ENCODE measurements at places on chromosomes 3 and 15. TPM values are rescaled to one million over a fixed set of nuclear protein-coding genes. Genes with fewer than 3 reads are reported as not detected.

Gene C2CD4A
- polyA plus RNA-seq, result 0.22 TPM

Gene ZNF620
- 1.3 TPM for polyA plus RNA-seq

Gene CLEC3B
- polyA plus RNA-seq, result 202 TPM

Gene CISH
- 12.9 TPM for polyA plus RNA-seq

Gene MESP2
- 0.21 TPM for polyA plus RNA-seq

Gene FBXO40
- polyA plus RNA-seq, result under 0.01 TPM

Gene ZPLD1
- polyA plus RNA-seq, result not detected

Gene C2CD4B
- polyA plus RNA-seq, result 8.8 TPM

Gene ACKR4
- 1.2 TPM for polyA plus RNA-seq

Gene CCR9
- not detected for polyA plus RNA-seq

Gene GPR149
- polyA plus RNA-seq, result not detected

Gene TMEM45A
- 18.1 TPM for polyA plus RNA-seq

Gene CCDC50
- 46.1 TPM for polyA plus RNA-seq

Gene RGMA
- polyA plus RNA-seq, result 21.0 TPM

Gene ADPRH
- polyA plus RNA-seq, result 5.4 TPM

Gene SERPINI2
- 364 TPM for polyA plus RNA-seq

Gene PLA2G4E
- not detected for polyA plus RNA-seq

Gene SAMD7
- polyA plus RNA-seq, result not detected

Gene CEMIP
- polyA plus RNA-seq, result 1.5 TPM

Gene XCR1
- polyA plus RNA-seq, result not detected

Gene DGKG
- polyA plus RNA-seq, result 0.38 TPM

Gene PAQR9
- polyA plus RNA-seq, result 0.13 TPM

Gene BCHE
- 17.0 TPM for polyA plus RNA-seq

Gene SNURF
- polyA plus RNA-seq, result 1.3 TPM

Gene LYZL4
- polyA plus RNA-seq, result not detected

Gene TMEM207
- polyA plus RNA-seq, result not detected

Gene CNTN4
- 1.0 TPM for polyA plus RNA-seq

Gene GP5
- polyA plus RNA-seq, result 0.09 TPM

Gene SERP1
- polyA plus RNA-seq, result 281 TPM

Gene RARB
- 0.75 TPM for polyA plus RNA-seq

Gene SFMBT1
- 5.2 TPM for polyA plus RNA-seq

Gene CAMK2N2
- 15.6 TPM for polyA plus RNA-seq

Gene LIPH
- 1.7 TPM for polyA plus RNA-seq

Gene SPTBN5
- 3.0 TPM for polyA plus RNA-seq

Gene PARP9
- polyA plus RNA-seq, result 15.7 TPM

Gene CELSR3
- 0.48 TPM for polyA plus RNA-seq

Gene PTH1R
- polyA plus RNA-seq, result 62.9 TPM

Gene TMC3
- polyA plus RNA-seq, result not detected

Gene ITPKA
- polyA plus RNA-seq, result 0.34 TPM

Gene RAB43
- polyA plus RNA-seq, result 7.2 TPM

Gene GRK7
- polyA plus RNA-seq, result not detected

Gene FAM3D
- 0.56 TPM for polyA plus RNA-seq

Gene CSTA
- 2.3 TPM for polyA plus RNA-seq
